CD4-positive, alpha-beta memory T cell (primary cell): ENCODE measurements at places on chromosomes 12 and 14. TPM values are rescaled to one million over a fixed set of nuclear protein-coding genes. Genes with fewer than 3 reads are reported as not detected.

The RFX4 gene
- total RNA-seq, result not detected

The CLEC6A gene
- total RNA-seq, result not detected

The POTEM gene
- not detected for total RNA-seq

The KDM5A gene
- total RNA-seq, result 134 TPM

The SERPINA1 gene
- 0.58 TPM for total RNA-seq

The ASPG gene
- not detected for total RNA-seq

The KCNH3 gene
- total RNA-seq, result 2.4 TPM

- no peaks in the 10 kb centered on the region for H3K27me3 ChIP-seq
- no peak overlapping the region for H3K27ac ChIP-seq
- H3K4me1 ChIP-seq, result no peaks in the 10 kb centered on the region
- no peak overlapping the region for H3K4me3 ChIP-seq
- no peaks in the 10 kb centered on the region for H3K36me3 ChIP-seq
- DNase-seq, result no peak
These were observed 457.7 kb upstream of the TMEM132C start for GRCh38 chr12:127809275-127809674.

DNA sequence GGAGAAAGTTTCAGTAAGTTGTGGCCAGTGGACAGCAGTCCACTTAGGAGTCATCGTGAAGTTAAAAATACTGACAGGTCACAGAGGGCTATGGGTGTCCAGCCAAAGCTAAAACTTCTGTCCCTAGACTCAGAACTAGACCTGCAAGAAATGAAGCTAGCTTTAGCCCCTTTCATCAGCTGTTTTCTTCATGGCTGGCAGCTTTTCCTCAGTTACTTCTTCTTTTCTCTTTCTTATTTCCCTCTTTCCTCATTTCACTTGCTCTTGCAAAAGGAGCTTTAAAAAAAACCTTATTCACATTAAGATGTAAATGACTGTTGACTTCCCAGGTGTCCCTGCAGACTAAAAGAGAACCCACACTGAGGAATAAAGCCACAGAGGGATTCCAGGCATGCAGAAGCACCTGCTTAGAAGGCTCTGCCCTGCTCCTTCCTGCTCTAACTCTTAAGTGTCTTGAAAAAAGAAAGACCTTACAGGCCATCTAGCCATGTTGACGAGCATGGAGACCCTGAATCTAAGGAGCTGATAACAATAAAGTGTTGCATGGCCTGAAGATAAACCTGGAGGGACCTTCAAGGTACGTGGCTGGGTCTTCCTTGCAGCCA is 69.7 kb upstream of the CCND2 start:
- H3K4me1 ChIP-seq, result no peaks in the 10 kb centered on the region
- H3K27me3 ChIP-seq, result no peaks in the 10 kb centered on the region
- H3K36me3 ChIP-seq, result no peaks in the 10 kb centered on the region

DNA sequence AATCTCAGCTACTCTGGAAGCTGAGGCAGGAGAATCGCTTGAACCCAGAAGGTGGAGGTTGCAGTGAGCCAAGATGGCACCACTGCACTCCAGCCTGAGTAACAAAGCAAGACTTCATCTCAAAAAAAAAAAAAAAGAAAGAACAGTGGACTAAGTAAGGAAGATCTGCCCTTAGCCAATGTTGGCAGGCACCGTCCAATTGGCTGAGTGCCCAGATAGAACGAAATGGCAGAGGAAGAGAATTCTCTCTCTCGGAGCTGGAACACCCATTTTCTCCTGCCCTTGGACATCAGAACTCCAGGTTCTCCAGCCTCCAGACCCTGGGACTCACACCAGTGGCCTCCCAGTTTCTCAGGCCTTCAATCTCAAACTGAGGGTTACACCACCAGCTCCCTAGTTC is 49.9 kb downstream of the ESR2 start:
- no peaks in the 10 kb centered on the region for H3K36me3 ChIP-seq
- no peak overlapping the region for H3K27ac ChIP-seq
- H3K4me3 ChIP-seq, result no peak overlapping the region
- no peaks in the 10 kb centered on the region for H3K4me1 ChIP-seq

DNA sequence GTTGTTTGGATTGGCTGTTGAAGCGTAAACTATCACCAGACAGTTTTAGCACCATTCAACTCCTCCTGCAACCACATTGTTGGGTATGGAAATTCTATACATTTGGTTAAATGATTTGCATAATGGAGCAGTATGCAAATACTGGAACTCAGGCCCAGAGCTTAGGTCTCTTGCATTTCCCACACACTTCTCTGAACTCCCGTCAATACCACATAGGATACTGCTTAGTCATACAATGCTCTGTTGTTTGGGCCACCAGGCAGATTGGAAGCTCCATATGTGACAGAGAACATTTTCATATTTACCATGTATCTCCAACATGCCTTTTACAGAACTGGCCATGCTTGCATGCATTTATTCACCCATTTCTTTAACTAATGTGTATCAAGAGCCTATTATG is 78.0 kb downstream of the IFNG start:
- no peak overlapping the region for H3K27ac ChIP-seq
- H3K4me3 ChIP-seq, result no peak overlapping the region
- no peak for DNase-seq
- no peaks in the 10 kb centered on the region for H3K36me3 ChIP-seq

- peaks cover 3% of the 10 kb centered on the region for H3K36me3 ChIP-seq
- H3K4me3 ChIP-seq, result no peak overlapping the region
- H3K27ac ChIP-seq, result no peak overlapping the region
- H3K4me1 ChIP-seq, result peaks cover 6% of the 10 kb centered on the region
- no peak for DNase-seq
- no peaks in the 10 kb centered on the region for H3K27me3 ChIP-seq
These were observed 29.0 kb downstream of the PALS1 start for GRCh38 chr14:67270145-67270753.

DNA sequence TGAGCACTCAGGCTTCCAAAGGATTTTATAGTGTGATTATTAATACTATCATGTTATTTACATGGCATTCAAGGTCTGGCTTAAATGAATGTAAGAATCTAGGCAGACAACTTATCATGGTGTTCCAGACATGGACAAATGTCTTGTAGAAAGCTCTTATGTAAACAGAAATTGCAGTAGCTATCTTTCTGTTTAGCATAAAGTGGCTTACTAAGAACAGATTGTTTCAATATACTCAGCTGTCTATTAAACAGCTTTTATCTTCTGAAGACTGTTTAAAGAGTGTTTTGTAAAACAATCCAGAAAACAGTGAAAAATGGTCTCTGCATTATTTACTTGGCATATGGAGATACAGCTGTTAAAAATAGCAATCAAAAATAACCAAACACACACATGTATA is 1061.8 kb upstream of the SEL1L start:
- no peak for DNase-seq
- no peaks in the 10 kb centered on the region for H3K27me3 ChIP-seq
- H3K4me1 ChIP-seq, result no peaks in the 10 kb centered on the region
- H3K36me3 ChIP-seq, result no peaks in the 10 kb centered on the region
- no peak overlapping the region for H3K27ac ChIP-seq

GRCh38 chr12:116619246-116619645 is 60.1 kb downstream of the MAP1LC3B2 start:
- no peaks in the 10 kb centered on the region for H3K36me3 ChIP-seq
- DNase-seq, result no peak
- no peaks in the 10 kb centered on the region for H3K27me3 ChIP-seq
- H3K27ac ChIP-seq, result no peak overlapping the region
- no peaks in the 10 kb centered on the region for H3K4me1 ChIP-seq
- H3K4me3 ChIP-seq, result no peak overlapping the region

GRCh38 chr12:110249716-110250225 is 31.3 kb upstream of the ATP2A2 start:
- H3K27me3 ChIP-seq, result no peaks in the 10 kb centered on the region
- no peak overlapping the region for H3K27ac ChIP-seq
- DNase-seq, result no peak

DNA sequence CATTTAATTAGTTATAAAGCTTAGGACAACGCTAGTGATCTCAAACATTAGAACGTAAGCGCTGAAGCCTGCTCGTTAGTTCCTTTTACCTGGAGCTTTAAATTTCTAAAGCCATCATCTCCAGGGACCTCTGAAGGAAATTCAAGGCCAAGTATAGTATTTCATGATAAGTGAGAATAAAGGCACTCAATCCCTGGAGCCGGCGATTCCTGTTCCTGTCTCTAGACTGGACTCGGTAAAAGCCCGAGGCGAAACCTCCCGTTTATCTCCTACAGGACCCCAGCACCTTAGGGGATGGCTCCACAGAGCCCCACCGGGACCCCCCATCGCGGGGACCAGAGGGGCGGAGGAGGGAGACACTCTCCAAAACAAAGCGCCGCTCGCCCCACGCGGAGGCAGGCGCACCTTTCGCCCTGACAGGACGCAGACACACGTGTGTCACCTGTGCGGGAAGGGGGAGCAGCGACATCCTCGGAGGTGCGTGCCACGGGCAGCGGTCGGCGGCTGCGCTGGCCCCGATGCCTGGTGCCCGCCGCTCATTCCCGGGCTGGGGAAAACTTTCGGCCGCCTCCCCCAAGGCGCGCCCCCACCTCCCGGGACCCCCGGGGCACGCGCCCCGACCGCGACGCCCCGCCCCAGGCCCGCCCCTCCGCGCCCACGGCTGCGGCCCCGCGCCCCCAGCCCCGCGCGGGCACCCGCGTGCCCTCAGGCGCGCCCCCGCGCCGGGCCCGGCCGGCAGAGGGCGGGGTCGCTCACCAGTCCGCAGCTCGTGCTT is 678 bp downstream of the RPS6KA5 start:
- DNase-seq, result peak; percentile 70
- peak overlapping the region; percentile 63 for H3K27ac ChIP-seq
- H3K4me1 ChIP-seq, result peaks cover 60% of the 10 kb centered on the region
- H3K36me3 ChIP-seq, result no peaks in the 10 kb centered on the region
- no peaks in the 10 kb centered on the region for H3K27me3 ChIP-seq

DNA sequence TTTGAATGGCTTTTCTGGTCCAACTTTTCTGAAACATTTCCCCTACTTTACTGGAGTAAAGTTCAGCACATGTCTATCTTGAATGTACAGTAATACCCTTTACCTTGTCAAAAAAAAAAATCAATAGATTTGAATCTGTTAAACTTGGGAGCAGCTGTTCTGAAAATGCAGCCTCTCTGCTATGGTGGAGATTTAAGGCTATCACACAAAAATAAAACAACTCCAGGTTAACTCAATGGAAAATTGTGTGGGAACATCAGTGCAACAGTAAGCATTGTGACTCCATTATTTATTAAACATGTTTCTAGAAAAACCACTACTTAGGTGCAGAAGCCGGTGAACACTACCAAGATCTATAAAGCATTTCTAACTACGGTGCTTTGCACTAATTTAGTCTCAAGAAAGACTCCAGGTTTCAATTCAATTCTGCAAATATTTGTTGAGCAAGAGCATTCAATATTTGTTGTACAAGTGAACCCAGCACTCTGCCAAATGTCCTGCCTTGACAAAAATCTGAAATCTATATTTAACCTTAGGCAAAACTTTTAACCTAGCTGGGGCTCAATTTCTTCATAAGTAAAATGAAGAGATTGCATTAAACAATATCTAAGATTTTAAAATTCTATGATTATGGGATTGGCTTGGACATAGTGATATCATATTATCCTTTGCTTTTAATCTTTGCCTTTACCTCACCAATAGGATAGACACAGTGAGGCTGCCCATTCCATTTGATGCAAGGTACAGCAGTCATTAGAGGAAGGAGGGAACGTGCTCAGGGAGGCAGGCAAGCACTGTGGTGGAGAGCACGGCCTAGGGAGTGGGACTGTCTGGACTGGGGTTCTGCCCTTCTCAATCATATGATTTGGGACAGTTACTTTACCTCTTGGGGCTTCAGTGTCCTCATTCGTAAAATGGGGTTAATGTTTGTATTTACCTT is 155.2 kb downstream of the KITLG start:
- H3K4me3 ChIP-seq, result no peak overlapping the region
- no peaks in the 10 kb centered on the region for H3K27me3 ChIP-seq
- H3K4me1 ChIP-seq, result no peaks in the 10 kb centered on the region
- no peak for DNase-seq

DNA sequence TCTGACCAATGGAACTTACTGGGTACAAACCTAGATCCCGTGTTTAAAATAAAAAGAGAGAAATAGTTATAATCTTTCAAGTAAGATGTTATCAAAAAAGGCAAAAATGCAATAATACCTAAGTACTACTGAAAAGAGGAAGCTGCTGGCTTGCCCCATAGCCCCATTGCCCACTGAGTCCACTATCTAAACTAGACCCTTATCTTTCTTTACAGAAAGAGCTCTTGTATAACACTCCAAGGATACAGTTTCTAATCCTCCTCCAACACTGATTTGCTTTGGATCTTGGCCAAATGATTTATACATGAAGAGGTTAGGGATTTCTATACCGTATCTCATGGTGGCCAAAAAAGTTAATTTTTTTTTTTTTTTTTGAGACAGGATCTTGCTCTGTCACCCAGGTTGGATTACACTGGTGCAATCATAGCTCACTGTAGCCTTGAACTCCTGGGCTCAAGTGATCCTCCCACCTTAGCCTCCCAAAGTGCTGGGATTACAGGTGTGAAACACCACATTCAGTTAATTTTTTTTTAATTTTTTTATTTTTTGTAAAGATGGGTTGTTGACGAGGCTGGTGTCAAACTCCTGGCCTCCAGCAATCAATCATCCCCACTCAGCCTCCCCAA is 2.6 kb downstream of the GXYLT1 start:
- H3K27ac ChIP-seq, result no peak overlapping the region
- H3K4me1 ChIP-seq, result peaks cover 39% of the 10 kb centered on the region
- H3K36me3 ChIP-seq, result no peaks in the 10 kb centered on the region
- DNase-seq, result no peak
- H3K4me3 ChIP-seq, result no peak overlapping the region
- no peaks in the 10 kb centered on the region for H3K27me3 ChIP-seq

DNA sequence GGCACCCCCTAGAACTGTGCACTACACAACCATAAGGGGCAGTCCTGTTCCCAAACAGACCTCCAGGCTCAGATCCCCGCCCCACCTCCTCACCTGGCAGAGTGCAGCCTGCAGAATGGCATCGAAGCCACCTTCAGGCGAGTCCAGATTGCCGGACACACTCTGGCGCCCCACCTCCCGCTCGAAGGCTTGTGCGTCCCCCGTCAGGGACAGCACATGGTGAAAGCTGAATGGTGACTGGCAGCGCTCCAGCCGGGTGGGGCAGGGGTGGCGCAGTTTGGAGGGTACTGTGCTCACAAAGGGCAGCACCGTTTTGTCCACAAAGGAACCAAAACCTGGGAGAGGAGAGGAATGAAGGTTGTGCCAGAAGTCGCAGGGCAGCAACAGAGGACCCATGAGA is 10.6 kb downstream of the ITGB7 start:
- H3K4me1 ChIP-seq, result peaks cover 54% of the 10 kb centered on the region
- H3K27ac ChIP-seq, result peak overlapping the region; percentile 53
- no peak for DNase-seq
- H3K4me3 ChIP-seq, result no peak overlapping the region
- H3K27me3 ChIP-seq, result no peaks in the 10 kb centered on the region

GRCh38 chr12:84785281-84785680 is 127.3 kb downstream of the SLC6A15 start:
- no peaks in the 10 kb centered on the region for H3K27me3 ChIP-seq
- no peak for DNase-seq
- no peak overlapping the region for H3K4me3 ChIP-seq
- H3K36me3 ChIP-seq, result no peaks in the 10 kb centered on the region
- no peaks in the 10 kb centered on the region for H3K4me1 ChIP-seq
